ENCODE measurements at places on chromosomes 7 and 10. TPM values are rescaled to one million over a fixed set of nuclear protein-coding genes. Genes with fewer than 3 reads are reported as not detected.

Gene EVX1
- not detected for total RNA-seq

Gene SSC4D
- total RNA-seq = 0.33 TPM

Gene CALHM1
- not detected for total RNA-seq

Gene STOX1
- under 0.01 TPM for total RNA-seq

Gene NPTX2
- total RNA-seq = under 0.01 TPM
